ENCODE measurements at places on chromosomes 5 and 9. TPM values are rescaled to one million over a fixed set of nuclear protein-coding genes. Genes with fewer than 3 reads are reported as not detected.

PPIC gene
- total RNA-seq, result 26.8 TPM

WNT8A gene
- not detected for total RNA-seq

CXCL14 gene
- not detected for total RNA-seq

PRR16 gene
- 1.0 TPM for total RNA-seq

RGS7BP gene
- total RNA-seq, result not detected

PCDHB4 gene
- 0.48 TPM for total RNA-seq

PCDHAC2 gene
- 0.48 TPM for total RNA-seq

PDE8B gene
- total RNA-seq, result 0.33 TPM

IFNA21 gene
- not detected for total RNA-seq

LRRC19 gene
- not detected for total RNA-seq

ZNF608 gene
- total RNA-seq, result 50.2 TPM

REEP5 gene
- total RNA-seq, result 74.6 TPM

NR2F1 gene
- 12.8 TPM for total RNA-seq

PLAC8L1 gene
- not detected for total RNA-seq

RBM22 gene
- total RNA-seq, result 55.6 TPM

MEIKIN gene
- not detected for total RNA-seq

C5orf58 gene
- total RNA-seq, result not detected

CCDC192 gene
- not detected for total RNA-seq

CATSPER3 gene
- 0.13 TPM for total RNA-seq

ZDHHC11 gene
- 1.3 TPM for total RNA-seq

C7 gene
- 0.13 TPM for total RNA-seq

SLC1A3 gene
- total RNA-seq, result 4.3 TPM

PCSK1 gene
- not detected for total RNA-seq

PITX1 gene
- total RNA-seq, result not detected

BSPRY gene
- total RNA-seq, result 9.1 TPM

FOXD1 gene
- 14.7 TPM for total RNA-seq

SH3GL2 gene
- total RNA-seq, result 3.5 TPM

RLN1 gene
- not detected for total RNA-seq

TRIM32 gene
- total RNA-seq, result 30.3 TPM

ORM1 gene
- total RNA-seq, result not detected

SLC27A6 gene
- total RNA-seq, result 1.2 TPM

SPINK4 gene
- total RNA-seq, result not detected

PTGER4 gene
- 13.8 TPM for total RNA-seq

EFNA5 gene
- total RNA-seq, result 24.6 TPM

PRUNE2 gene
- 0.41 TPM for total RNA-seq

IL9 gene
- not detected for total RNA-seq

CCDC127 gene
- total RNA-seq, result 13.4 TPM

Data from kidney epithelial cell (primary cell).